Epithelial cell of esophagus (primary cell): ENCODE measurements at places on chromosomes 13 and 19.

DNA sequence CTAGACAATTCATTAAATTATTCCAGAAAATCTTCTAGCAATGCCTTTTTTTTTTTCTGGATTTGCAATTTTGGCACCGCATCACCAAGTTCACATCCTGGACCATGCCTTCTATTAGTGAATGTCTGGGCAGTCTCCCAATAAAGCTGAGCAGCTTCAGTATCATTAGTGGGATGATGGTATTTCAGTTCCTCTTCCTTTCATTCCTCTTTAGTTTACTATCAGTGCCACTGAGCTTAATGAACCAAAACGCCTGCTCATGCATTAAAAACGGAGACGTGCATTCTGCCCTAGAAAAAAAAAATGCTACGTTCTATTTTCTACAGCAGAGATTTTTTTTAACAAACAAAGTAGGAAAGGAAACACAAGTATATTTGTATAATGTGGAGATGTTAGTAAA lies 343.0 kb downstream of the PCDH9 start:
- DNase-seq, result no peak

DNA sequence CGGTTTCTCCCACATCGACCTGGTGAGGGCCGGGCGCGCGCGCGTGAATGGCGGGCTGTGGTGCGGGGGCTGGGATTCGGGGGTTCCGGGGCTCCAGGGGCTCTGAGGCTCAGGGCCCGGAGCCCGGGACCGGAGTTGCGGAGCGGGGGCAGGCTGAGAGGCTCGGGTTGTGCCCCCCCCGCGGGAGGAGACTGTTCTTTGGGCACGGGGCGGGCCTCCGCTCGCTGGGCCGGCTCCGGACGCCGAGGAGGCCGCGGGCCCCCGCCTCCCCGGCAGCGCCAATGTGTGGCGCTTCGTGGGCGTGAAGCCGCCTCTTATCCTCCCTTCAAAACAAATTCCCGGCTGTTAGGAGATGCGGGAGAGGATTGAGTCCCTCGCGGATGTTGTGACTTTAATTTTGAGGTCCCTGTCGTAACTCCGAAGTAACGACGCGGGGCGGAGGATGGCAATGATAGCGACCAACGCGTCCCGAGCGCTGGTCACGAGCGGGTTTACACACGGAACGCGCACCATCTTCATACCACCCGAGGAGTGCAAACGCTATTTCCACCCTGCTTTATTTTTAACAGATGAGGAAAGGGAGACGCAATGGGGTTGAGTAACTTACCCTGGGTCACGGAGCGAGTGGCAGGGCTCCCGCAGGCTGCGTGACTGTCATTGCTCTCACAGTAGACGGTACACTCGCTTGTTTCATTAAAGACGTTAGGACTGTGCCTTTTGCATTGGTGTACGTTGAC lies 536 bp downstream of the UBA2 start:
- peak; percentile 58 for DNase-seq

GRCh38 chr19:10815969-10816644 lies 19.9 kb downstream of the TMED1 start:
- DNase-seq, result no peak

DNA sequence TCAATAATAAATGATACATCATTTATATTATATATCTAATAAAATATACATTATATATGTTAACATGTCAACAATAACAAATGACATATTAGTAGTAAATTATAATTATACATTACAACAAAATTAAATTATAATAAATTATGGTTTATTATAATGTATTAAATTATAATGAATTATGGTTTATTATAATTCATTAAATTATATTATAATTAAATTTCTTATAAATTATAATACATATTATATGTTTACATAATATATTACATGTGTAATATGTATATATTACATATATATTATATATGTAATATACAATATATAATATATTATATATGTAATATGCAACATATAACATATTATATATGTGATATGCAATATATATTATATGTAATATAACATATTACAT lies 20.5 kb downstream of the C3 start:
- no peak for DNase-seq

DNA sequence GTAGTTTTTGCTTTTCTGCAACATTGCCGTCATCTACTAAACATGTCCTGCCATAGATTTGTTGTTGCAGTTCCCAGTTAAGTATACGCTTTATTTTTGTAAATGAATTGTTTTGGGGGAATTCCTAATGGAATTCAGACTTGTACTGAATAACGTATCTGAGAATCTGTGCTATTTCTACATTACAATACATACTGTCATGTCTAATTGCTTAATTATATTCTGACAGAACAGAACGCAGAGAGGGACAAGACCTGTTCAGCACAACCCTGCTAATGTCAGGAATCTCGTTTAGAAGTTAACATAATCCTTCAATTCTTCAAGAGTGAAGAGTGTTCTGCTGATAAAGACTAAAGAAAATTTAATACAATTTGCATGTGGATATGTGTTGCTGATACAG lies 861.1 kb upstream of the KLHL1 start:
- DNase-seq, result no peak

DNA sequence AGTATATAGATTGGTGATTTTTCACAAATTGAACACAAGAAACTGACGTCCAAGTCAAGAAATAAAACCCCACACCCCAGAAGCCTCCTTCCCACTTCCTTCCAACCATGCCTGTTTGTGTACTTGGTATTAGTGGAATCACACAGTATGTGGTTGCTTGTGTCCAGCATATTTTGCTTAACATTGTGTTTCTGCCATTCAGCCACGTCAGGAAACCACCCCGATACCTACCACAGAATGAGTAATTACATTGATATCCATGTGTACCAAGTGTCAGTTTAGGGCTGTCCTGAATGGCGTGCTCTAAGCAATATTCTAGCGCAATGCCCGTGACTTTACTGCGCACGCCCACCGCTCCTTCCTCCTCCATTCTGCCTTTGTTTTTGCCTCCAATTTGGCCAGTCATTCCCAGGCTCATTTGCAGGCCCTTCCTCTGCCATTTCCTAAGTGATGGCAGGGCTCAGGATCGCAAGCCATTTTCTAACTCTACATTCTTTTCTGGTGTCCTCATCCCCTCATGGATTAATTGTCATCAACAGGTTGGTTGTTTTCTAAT lies 25.9 kb upstream of the MPHOSPH8 start:
- DNase-seq, result peak; percentile 29

DNA sequence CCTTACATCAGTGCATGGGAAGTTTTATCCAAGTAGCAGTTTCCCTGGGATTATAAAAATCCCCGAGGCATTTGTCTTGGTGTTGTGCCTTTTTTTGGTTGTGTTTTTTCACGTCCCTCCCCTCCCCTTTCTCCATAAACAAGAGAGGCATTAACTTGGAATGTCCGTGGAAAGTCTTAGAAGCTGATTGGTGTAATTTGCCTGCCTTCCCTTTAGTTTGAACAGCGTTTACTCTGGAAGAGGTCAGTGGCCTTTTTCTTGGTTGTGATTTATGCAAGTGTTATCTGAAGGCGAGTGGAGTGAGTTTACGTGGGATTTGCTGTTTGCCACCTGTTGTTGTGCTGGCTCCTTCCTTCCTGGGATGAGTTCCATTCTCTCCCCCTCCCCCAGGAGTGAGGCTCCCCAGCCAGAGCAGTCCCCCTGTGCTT lies 7.2 kb downstream of the ACTN4 start:
- DNase-seq, result no peak

- no peak for DNase-seq
Observed at GRCh38 chr19:39415111-39416046, 2.9 kb downstream of the PLEKHG2 start.

DNA sequence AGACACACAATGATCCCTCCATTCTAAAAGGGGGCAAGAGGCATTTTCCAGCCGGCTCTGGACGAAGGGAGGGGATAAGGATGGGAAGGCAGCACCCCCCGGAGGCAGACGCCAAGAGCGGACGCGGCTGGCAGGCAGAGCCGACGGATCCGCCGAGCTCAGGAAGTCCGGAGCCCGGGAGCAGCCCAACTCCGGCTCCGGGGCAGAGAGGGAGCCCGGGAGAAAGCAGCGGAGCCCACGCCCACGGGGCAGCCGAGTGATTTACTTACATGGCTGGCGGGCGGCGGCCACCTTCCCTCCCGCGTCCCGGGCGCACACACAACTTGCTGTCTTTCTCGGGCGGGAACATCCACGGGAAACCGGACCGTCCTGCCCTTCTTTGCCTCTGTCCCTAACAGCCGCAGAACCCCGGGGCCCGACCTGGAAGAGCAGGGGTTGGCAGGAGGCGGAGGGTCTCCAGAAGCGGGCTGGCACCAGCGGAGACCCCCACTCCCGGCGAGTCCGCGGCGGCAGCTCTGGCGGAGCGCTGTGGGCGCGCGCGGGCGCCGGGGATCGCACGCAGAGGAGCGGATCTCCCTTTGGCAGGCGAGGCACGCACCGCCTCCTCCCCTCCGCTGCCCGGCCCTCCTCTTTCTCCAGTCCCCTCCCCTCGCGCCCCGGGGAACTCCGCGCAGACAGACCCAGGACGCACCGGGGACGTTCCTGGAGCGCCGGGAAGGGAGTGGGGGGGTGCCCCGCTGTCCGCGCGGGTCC lies at the start of gene LHFPL6:
Gene LHFPL6, minus strand, starts transcription at position 580 of the 753 bp plus-strand sequence.
- peak; percentile 87 for DNase-seq

DNA sequence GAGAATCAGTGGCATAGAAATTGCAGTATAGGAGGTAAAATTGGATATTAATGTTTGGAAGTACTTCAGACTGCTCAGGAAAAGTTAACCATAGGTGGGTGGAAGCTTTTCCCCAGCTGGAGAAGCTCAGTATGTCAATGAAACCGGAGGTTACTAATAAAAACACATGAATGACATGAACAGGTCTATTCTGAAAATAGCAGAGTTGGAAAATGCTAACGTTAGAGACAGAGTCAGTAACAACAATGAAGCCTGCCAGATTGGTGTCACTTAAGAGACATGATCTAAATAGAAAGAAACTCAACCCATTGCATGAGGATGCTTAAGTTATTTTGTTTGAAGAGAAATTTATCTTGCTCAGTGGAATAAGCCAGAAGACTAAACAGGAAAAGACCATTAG lies 364.5 kb downstream of the DNAJC15 start:
- DNase-seq, result no peak
